Left renal pelvis (tissue), 4 donors: ENCODE measurements at places on chromosomes 4 and X.

GRCh38 chrX:137563681-137564651 lies 2.0 kb upstream of the ZIC3 start:
- no peak for DNase-seq

GRCh38 chr4:8675383-8675782 lies 82.8 kb downstream of the CPZ start:
- peak; percentile 29 for DNase-seq

DNA sequence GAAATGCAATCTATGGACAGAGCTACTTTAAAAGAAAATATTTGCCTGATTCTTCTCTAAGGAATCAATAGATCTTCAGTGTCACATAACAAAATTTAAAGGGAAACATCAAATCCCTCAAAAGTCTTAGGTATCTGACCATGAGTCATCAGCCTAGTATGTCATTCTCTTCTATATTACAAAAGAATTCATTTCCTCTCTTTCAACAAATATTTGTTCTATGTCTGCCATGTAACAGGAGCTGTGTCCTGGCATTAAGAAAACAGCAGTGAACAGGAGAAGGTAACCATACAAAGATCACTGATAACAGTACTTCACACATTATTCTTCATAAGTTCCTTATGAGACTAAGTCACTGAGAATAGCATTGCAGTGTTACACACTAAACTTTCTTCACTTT lies 243.6 kb upstream of the DKK2 start:
- no peak for DNase-seq

- no peak for DNase-seq
Observed at GRCh38 chr4:103892586-103892985, 172.8 kb upstream of the TACR3 start.

- DNase-seq, result no peak
Observed at GRCh38 chr4:14364953-14365536, 637.2 kb upstream of the CPEB2 start.

- no peak for DNase-seq
Observed at GRCh38 chrX:8870411-8870810, 69.2 kb upstream of the FAM9A start.

GRCh38 chrX:134244043-134244442 lies 7.1 kb downstream of the CCDC160 start:
- no peak for DNase-seq

- no peak for DNase-seq
Observed at GRCh38 chrX:43000121-43000520, 222.2 kb upstream of the PPP1R2C start.

DNA sequence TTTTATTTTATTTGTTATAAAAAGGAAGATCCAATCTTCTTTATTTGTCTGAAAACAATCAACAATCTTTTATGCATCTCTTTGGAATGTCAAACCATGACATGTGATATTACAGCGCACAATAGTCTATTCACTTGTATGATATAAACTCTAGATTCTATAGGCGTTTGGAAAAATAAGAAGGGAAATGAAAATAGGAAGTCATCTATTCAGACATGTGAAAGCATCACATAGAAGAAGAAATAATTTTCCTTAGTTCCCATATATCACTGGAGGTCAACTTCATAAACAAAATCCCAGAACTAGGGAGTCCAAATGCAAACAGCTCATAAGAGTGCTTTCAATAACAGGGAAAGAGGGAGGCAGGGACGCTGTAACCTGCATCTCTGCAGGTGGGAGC lies 139.5 kb upstream of the RASGEF1B start:
- no peak for DNase-seq

- no peak for DNase-seq
Observed at GRCh38 chrX:104351173-104351769, 96.5 kb upstream of the ESX1 start.

DNA sequence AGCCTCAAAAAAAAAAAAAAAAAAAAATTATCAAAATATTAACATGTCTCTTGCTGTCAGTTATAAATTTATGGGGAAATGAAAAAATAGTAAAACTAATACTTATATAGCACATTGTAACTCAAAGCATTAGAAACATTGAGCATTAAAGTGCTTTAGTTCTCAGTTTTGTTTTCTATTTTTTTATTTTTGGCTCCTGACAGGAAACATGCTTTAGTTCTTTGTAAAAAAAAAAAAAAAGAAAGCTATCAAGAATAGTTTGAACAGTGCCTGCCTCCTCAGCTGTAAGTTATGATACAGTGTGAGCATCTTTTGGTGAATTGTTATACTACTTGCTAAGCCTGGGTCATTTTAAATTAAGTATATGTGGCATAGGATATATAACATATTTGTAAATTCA lies 5.1 kb upstream of the CENPC start:
- no peak for DNase-seq

DNA sequence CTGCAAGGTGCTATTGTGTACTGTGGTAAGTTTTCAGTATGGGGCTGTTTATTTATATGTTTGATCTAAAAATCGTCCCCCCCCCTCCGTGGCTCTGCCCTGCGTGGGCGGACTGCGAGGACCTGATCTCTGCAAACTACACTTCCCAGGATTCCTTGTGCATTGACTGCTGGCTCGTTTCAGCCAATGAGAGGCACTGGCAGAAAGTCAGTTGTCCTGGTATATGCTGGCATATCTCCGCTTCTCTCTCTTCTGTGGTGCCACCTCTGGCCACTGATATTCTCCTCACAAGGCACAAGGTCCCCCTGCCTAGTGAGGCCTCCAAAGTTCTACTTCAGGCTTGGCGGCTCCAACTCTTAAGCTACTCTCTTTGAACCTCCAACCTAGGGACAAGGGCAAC lies 168.8 kb upstream of the ZFP42 start:
- no peak for DNase-seq

DNA sequence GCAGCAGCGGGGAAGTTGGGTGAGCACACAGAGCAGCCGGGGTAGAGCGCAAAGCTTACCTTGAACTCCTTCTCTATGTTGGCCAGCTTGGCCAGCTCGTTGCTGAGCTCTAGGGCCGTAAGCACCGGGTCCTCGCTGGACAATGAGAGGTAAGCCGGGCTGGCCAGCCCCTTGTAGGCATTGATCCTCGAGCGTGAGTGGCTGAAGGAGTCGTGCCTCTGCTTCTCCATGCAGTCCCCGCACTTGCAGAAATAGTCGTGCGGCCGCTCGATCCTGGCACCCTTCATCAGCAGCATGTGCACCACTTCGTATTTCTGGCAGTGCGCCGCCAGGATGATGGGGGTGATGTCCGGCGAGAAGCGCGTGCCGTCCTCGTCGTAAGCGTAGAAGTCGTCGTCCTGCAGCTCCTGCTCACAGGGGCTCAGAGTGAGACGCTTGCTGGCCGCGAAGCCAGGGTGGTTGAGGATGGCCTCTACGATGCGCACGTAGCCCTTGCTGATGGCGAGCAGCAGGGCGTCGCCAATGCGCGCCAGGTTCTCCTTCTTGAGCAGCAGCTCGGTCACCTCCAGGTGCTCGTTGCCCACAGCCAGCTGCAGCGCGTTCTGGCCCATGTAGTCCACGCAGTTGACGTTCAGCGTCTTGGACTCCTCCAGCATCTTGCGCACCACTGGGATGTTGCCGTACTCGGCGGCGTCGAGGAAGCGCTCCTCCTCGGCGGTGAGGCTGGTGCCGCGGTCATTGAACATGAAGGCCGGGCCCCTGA lies 19.5 kb downstream of the TRPC3 start:
- no peak for DNase-seq

- DNase-seq, result no peak
Observed at GRCh38 chr4:175758050-175759024, 53.7 kb downstream of the GPM6A start.
